NCI-H1417 treated with DMSO at 0.1 percent for 48 hours (cell line): ENCODE measurements at places on chromosomes 7 and 10.

DNA sequence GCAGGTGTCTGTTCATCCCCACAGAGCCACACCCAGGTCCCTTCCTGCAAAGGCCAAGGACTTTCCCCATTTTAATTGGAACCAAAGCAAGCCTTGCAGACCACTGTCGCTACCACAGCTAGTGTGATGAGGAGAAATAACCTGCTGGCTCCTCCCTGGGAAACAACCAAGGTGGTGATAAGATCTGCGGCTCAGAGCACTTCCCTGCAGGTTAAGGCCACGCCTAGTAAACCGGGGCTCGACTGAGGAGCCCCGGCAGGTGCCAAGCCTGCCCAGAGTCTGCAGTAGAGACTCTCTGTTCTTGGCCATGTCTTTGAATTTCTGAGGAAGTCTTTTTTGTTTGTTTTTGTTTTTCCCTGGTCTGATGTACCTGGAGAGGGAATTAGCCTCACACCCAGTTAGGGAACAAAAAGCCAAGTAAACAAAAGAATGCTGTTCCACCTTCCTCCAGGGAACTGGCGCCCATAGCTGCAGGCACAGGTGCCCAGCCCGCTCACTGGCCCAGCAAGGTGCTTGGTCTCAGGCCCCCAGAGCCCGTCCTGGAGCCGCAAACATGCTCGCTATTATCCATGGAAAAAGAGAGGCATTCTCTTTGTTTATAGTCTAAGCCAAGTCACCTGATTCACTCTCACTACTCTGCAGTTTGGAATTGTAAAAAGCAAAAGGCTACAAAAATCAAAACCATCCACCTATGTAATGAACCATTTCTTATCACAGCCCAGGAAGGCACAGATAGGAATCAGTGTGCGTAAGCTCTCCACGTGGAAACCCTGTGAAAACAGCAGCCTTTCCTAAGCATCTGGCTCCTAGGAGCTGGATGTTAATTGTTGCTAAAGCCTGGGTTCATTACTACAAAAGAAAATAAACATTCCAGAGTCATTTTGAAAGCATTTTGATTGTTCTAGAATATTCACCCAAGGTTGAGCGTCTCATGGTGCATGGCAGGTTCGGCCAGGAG lies 2.7 kb downstream of the GPR146 start:
- DNase-seq = no peak

DNA sequence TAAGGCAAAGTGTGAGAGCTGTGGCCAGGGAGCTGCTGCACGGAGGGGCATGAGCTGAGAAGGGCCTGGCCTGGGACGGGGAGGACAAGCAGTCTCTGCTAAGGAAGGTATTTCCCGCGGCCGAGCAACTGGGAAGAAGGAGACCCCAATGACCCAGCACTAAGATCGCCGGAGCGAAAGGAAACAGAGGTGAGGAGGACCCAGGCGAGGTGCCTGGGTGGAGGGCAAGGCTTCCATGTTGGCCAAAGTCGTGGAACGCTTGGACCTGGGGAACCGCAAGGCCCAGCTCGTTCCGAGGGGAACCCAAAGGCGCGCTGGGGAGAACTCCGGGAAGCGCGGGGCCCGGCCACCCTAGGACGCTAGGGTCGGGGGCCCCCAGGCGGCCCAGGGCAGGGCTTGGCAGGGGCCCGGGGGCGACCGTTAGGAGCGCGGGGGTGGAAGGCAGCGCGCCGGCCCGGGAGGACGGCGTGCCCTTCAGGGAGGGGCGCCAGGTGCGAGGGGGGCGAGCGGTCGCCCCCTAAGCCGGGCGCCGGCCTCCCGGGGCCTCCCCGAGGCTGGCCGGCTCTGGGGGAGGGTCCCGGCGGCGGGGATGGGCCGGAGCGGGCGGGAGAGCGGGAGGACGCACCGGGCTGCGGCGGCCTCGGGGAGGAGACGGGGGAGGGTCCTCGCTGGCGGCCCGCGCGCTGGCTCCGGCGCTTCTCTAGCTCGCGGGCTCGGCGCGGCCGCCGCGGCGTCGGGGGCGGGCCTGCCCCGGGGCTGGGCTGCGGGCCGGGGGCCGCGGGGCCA lies 545 bp downstream of the GIGYF1 start:
- no peak for DNase-seq

- DNase-seq = no peak
These were observed 41.6 kb upstream of the EPHB6 start for GRCh38 chr7:142813226-142813625.

- no peak for DNase-seq
These were observed 175.7 kb upstream of the AUTS2 start for GRCh38 chr7:69422574-69422985.

DNA sequence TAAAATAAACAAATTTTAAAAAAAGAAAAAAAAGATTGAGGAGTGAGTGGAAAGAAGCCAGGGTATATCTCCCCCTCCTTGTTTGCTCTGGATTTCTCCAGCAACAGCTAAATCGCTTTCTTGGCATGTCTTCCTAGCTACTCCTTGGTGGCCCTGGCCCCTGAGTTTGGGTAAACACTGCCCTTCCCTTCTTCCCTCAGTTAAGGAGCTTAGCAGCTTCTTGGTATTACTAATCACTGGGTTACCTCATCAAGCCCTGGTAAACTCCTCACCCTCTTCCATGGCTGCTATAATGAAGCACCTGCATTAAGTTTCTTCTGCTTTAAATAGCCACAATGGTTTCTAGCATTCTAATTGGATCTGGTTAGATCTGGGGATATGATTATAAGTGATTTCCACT lies 269.8 kb downstream of the FZD1 start:
- DNase-seq = no peak

GRCh38 chr10:58662314-58662713 lies 149.6 kb downstream of the BICC1 start:
- no peak for DNase-seq

DNA sequence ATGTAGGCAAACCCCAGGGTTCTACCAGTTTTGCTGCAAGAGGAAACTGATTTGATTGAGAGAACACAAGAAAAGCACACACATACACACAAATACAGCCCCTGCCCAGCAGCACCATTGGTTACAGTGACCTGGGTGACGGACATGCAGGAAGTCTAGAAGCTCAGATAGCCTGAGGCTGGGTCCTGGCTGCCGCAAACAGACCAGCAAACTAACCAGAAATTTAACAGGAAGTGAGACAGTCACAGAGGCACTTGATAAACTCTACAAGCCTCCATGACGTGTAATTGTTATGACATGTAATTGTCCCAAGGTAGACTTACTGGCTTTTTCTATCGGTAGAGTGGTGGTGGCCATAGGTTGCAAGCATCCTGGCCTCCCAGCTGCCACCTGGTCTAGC lies 58.9 kb downstream of the PRKAR2B start:
- no peak for DNase-seq

- DNase-seq = no peak
These were observed 51.9 kb downstream of the IKZF1 start for GRCh38 chr7:50356212-50356944.

- no peak for DNase-seq
These were observed 1265.0 kb downstream of the NXPH1 start for GRCh38 chr7:9698375-9698774.

DNA sequence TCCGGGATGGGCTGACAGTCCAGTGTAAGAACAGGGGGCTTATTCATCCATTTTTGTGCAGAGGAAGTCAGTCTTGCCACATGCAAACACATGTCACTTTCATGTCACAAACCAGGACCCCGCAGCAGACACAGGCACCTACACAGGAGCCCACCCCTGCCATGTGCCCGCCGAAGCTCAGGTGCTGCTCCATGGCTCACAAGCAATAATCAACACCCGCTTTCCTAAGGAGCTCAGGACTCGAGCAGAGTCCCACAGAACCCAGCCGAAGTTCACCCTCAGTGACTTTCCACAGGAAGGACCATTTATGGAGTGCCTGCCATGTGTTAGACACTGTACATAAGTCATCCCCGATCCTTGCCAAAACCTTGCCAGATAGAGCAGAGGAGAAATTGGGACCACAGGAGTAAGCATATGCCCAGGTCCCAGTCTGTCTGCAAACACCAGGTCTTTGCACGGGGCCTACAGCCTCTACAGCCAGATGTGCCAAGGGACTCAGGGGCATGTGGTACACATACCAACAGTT lies 99.4 kb downstream of the EBF3 start:
- no peak for DNase-seq

DNA sequence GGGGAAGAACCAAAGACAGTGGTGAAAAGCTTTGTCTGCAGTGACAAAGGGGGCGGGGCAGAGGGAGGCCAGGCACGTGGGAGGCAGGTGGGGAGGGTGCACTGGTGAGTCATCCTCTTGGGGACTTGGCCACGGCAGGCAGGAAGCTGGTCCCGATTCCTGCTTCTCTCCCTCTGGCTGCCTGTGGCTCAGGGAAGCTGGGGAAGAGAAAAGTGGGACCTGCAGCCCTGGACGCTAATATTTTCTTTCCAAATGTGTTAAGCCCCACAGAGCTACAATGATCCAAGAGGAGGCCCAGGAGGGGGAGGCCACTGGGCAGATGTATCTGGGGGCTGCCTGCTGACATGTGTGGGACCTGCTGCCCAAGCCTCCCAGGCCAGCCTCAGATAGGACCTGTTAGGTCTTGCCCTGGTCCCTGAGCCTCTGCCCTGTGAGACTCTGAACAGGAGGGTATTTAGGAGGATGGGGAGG lies 231.8 kb downstream of the KCNMA1 start:
- no peak for DNase-seq

GRCh38 chr10:46227936-46228562 lies 58.7 kb upstream of the ANTXRL start:
- DNase-seq = no peak

- no peak for DNase-seq
These were observed 592.2 kb downstream of the SDK1 start for GRCh38 chr7:3893151-3893788.

DNA sequence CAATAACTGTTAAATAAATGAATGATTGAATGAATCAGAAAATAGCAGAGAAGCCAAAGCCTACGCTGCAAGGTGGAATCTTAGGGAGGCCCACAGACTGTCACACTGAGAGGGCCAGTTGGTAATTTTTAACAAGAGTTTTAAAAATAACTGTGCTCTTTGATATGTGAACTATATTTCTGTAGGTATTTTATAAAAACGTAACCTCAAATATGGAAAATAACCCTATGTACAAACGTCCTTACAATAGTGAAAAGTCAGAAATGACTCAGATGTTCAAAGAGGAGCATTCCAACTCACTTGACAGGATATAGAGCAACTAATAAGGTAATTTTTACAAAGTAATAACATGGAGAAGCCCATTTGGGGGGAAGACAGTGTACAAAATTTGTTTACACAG lies 18.9 kb upstream of the TMEM273 start:
- DNase-seq = no peak

DNA sequence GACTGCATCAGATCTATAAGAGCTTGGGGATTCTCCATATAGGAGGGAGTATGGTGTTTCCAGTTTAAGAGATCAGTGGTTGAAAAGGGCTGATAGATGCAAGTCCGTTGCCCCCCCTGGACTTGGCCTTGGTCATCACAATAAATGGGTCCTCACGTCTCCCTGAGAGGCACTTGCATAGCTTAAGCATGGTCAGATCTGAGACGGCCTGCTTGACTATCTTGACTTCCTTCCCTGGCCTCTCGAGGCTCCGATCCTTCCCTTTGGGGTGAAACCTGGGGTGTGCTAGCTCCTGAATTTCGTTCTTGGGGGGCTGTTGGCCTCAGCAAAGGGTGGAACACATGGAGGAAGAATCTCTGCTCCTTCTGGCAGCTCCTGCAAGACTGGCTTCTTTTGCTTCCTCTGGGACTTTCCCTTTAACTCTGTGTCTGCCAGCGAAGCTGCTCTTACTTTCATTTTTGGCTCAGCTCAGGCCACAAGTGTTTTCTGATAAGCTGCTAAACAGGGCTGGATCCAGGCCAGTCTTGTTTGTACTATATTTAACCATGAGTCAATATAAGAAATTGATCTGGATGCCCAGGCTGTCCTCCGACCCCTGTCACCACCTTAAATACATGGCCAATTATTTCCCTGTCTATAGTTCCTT lies 11.2 kb upstream of the ZNF485 start:
- no peak for DNase-seq

GRCh38 chr7:129144834-129145668 lies 544 bp downstream of the TSPAN33 start:
- DNase-seq = no peak

DNA sequence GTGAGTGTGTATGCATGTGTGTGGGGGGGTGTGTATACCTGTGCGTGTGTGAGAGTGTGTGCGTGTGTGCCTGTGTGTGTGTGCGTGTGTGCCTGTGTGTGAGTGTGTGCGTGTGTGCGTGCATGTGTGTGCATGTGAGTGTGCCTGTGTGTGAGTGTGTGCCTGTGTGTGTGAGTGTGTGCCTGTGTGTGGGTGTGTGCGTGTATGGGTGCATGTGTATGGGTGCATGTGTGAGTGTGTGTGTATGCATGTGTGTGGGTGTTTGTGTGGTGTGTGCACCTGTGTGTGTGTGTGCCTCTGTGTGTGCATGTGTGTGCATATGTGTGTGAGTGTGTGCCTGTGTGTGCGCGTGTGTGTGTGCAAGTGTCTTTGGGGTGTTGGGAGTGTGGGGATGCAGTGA lies 6.4 kb downstream of the ANTXRL start:
- no peak for DNase-seq

GRCh38 chr7:151238190-151238810 lies 6.0 kb downstream of the CHPF2 start:
- DNase-seq = no peak

DNA sequence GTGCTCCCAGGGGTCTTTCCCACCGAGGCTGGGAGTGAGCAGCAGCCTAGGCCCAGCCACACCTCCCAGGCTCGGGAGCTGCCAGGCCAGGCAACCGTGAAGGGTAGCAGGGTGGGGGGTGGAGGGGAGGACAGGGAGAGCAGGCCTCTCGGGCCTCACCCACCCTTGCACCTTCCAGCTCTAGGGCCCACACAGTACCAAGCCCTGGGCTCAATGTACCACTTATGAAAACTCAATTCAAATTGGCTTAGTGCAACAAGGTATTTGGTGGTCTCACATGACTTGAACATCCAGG lies 127.4 kb downstream of the FAM53B start:
- no peak for DNase-seq

DNA sequence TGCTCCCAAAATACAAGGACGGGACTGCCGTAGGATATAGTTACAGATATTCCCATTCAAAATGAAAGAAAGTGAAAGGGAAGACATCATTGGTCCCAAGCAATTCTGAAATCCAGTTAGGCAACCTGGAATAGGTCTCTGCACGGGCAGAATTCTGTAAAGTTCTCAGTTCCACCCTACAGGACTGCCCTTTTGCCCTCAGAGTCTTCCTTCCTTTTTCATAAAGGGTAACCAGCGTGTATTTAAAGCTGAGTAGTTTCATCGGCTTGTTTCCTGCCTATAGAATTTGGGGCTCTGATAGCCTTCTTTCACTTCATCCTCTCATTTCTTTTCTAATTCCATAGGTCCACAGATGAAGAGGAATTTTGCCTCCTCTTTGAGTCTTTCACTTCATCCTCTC lies 20.0 kb downstream of the COPG2 start:
- DNase-seq = no peak

- no peak for DNase-seq
These were observed 64.6 kb upstream of the KCNMA1 start for GRCh38 chr10:77702166-77702565.

DNA sequence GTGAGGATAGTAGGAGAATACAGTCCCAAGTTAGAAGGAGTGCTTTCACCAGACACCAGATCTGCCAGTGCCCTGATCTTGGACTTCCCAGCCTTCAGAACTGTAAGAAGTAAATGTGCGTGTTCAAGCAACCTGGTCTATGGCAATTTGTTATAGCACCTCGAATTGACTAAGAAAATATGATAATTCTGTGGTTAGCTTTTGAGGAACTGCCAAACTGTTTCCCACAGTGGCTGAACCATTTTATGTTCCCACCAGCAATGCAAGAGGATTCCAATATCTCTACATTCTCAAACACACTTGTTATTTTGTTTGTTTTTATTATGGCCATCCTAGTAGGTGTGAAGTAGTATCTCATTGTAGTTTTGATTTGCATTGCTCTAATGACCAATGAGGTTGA lies 47.0 kb downstream of the RBM20 start:
- DNase-seq = no peak
